Stimulated activated CD4-positive, alpha-beta T cell treated with anti-CD3 and anti-CD28 coated beads, Interleukin-2, amount 100 ng/mL, for 4 hours (primary cell): ENCODE measurements at places on chromosomes 4 and X.

DNA sequence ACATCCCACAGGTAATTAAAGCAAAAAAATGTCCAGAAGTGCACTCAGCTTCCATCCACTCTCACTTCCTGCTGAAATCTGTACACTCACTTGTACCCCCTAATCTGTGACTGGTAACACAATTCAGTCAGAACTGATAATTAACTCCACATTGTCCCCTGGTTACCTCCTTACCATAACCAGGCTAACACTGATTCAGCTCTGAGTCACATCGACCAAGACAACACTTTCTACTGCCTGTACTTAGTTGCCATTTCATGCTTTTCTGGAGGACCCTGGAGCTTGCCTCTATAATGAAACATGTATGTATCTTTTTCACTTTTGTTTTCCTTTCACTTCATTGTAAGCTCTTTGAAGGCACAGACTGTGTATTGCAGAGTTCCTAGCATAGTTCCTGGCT is 130.9 kb upstream of the GABRG1 start:
- no peak for DNase-seq

- DNase-seq = no peak
Observed at GRCh38 chr4:140609548-140610425, 41.0 kb upstream of the UCP1 start.

- DNase-seq = no peak
Observed at GRCh38 chrX:47844117-47844516, 7.4 kb downstream of the ZNF81 start.

DNA sequence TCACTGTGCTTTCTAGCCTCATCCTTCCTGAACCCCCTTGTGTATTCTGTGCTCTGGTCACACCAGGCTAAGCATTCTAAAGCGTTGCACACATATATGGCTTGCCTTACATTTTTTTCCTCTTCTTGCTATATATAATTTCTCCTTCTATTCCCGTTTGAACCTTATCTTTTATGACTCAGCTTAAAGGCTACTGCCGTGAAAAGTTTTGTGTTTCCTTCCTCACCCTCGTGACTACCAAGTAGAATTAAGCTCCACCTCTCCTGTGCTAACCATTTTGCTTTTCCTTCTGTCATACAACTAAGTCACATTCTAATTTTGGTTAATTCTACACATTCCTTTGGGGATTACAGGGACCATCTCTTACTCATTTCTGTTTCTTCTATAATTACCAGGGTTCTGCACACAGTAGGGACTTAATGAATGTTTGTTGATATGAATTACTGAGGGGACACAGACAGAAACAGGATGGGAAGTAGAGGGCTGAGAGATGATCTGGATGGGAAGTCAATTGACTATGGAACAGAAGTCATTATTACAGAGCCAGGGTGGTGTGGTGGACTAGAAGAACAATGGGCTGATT is 67.1 kb downstream of the DOCK11 start:
- no peak for DNase-seq

DNA sequence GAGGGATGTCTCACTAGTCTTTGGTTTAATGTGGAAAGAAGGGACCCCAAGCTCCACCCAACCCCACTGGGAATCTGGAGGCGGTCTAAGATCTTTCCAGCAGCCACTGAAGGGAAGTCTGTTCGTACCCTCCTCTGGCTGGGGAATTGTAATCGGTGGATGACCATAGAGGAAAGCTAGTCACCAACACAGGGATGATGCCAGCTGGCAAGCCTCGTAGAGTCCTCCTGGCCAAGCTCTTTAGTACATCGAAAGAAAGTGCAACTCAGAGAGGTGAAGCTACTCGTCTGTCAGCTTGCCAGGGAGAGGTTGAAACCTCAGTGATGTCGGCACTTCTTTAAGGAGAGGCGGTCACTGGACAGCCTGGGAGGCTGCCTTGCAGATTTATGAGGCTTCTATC is 58.7 kb downstream of the MAMLD1 start:
- DNase-seq = no peak

DNA sequence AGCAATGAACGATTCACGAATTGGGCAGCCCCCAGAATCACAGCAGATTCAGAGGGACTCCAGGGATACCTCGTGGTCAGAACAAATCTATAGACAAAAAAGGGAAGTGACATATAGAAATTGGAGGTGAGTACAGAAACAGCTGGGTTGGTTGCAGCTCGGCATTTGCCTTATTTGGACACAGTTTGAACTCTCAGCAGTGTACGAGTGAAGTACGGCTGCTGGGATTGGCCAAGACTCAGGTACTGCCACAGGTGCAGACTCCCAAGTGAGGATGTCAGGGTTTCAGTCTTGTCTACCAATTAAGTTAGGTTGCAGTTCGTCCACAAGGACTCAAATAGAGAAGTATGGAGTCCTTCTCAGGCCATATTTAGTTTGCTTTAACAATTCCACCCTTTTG is 28.2 kb downstream of the HTT-AS start:
- DNase-seq = no peak

GRCh38 chr4:9970399-9971011 is 50.8 kb downstream of the SLC2A9 start:
- DNase-seq = no peak

- no peak for DNase-seq
Observed at GRCh38 chr4:15659768-15660570, 4.8 kb upstream of the FBXL5 start.

- no peak for DNase-seq
Observed at GRCh38 chrX:4277122-4277521, 563.7 kb upstream of the PRKX start.

- no peak for DNase-seq
Observed at GRCh38 chr4:31557437-31557836, 837.3 kb downstream of the PCDH7 start.

- DNase-seq = no peak
Observed at GRCh38 chr4:7662507-7662846, 227.7 kb upstream of the PSAPL1 start.

DNA sequence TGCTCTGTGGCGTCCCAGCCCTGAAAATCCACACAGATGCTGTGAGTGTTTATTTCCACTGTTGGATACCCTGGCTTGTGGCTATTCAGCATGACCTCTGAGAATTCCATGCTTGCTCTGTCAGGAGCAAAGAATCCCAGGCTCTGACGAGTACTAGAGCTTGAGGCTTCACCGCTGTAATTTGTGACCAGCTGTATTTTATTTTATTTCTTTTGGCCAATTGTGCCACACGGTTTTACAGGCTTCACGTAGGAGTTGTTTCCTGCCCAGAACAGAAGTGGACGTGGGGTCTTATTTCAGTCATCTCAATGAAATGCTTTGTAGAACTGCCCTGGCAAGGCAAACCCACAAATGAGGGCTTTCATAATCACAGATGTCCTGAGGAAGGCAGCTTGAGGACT is 69.4 kb upstream of the CLDN34 start:
- no peak for DNase-seq

GRCh38 chr4:15779306-15779705 is 1.2 kb downstream of the CD38 start:
- DNase-seq = no peak
